ENCODE measurements at places on chromosomes 2 and 18.

DNA sequence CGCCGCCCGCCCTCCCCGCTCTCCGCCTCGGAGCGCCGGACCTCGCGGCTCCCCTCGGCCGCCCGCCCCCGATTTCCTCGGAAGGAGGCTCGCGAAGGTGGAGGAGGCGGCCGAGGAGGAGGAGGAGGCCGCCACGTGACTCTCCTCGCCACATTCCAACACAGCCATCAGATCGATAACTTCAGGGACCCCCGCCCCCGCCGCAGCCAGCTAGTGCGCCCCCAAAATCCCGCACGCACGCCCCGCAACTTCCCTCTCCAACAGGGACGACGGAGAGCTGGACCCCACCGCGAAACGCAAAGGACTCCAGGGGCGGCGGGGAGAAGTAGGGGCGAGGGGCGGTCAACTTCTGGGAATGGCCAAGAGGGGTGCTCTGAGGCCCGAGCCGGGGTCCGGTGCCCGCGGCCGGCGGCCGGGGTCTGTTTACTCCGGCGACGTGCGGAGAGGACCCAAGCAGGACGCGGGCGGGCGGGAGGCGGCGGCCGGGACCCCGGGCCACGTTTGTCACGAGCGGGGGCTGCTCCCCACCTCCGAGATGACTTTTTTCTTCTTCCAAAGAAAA lies 2.0 kb downstream of the ZNF521 start:
- no peak for DNase-seq

- DNase-seq: no peak
These were observed 2.6 kb downstream of the ANKRD44 start for GRCh38 chr2:197307933-197308521.

GRCh38 chr2:228615496-228615895 lies 434.0 kb upstream of the SPHKAP start:
- no peak for DNase-seq

DNA sequence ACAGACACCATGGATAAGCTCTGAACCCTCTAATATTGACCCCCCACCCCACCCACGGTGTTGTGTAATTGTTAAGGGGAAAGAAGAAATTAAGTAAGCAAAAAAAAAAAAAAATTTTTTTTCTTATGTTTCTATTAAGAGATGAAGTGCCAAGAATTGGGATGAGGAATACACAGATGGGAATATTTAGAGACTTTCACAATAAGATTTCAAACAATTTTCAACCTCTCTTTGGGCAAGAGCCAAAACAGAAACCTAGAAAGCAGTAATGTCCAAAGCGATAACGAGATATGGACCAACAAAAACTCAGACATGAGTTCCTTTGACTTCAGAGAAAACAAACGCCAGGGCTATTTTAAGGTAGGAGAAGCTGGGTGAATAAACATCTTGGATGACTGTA lies 14.4 kb downstream of the PIEZO2 start:
- DNase-seq: no peak

- no peak for DNase-seq
These were observed 176.2 kb downstream of the RDH14 start for GRCh38 chr2:18384242-18384641.

DNA sequence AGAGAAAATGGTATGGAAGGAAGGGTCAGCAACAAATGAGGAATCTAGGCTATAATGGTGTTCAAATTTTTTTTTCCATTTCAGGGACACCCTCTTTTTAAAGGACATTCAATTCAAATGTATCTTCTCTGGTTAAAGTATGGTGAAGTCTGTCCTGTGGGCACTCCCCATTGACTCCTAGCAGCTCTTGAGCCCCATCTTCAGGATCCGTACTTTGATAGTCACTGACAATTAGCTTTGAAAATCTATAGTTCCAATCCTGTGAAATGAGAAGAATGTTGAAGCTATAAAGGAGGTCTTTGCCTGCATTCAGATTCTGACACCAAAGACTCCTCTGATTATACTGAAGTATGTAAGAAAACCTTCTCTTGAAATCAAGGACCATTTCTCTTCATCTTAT lies 43.3 kb downstream of the KCNH7 start:
- no peak for DNase-seq

- DNase-seq: no peak
These were observed 66.7 kb downstream of the DNMT3A start for GRCh38 chr2:25274868-25275574.

- no peak for DNase-seq
These were observed 104.2 kb downstream of the SH3BP4 start for GRCh38 chr2:235055891-235056516.

DNA sequence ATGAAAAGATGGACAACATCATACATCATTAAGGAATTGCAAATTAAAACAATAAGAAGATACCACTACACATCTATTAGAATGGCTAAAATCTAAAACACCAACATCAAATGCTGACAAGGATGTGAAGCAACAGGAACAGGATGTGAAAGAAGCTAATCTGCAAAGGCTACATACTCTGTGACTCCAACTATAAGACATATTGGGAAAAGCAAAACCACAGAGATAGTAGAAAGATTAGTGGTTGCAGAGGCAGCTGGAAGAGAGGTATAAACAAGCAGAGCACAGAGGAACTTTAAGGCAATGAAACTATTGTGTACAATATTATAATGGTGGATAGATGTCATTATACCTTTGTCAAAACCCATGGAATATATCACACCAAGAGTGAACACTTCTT lies 393.7 kb upstream of the RAB6C start:
- no peak for DNase-seq

GRCh38 chr18:48337053-48337452 lies 72.1 kb downstream of the ZBTB7C start:
- no peak for DNase-seq

- no peak for DNase-seq
These were observed 694 bp upstream of the HPCAL1 start for GRCh38 chr2:10301941-10302478.

- no peak for DNase-seq
These were observed 67.0 kb upstream of the ITGB6 start for GRCh38 chr2:160267022-160267421.

DNA sequence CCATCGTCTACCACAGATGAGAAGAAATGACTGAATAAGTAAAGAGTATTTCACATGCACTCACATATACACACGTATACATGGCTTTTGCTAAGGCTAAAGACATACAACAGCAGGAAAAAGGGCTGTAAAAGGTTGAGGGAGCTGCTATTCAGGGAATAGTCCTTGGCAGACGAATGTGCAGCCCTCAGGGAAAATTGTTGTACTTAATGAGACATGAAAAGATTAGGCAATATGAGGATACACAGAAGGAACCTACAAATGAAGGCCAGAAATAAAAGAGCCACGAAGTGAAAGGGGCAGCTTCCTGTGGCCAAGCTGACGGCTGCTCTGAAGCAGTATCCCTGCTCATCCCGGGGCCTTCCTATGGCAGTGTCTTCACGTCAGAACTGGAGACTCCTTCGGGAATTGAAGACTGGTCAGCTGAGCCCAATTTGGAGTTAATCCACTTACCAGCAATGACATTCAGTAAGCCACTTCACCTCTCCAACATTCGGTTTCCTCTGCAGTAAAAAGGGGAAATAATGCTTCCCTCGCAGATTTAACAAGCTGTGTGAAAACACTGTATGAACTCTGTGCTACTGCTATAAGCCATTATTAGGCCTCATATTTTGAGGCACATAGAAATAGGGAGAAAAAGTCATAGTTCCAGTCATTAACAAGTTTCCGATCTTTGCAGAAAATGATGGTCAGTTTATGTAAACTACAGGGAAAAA lies 221.8 kb downstream of the STK39 start:
- DNase-seq: no peak

DNA sequence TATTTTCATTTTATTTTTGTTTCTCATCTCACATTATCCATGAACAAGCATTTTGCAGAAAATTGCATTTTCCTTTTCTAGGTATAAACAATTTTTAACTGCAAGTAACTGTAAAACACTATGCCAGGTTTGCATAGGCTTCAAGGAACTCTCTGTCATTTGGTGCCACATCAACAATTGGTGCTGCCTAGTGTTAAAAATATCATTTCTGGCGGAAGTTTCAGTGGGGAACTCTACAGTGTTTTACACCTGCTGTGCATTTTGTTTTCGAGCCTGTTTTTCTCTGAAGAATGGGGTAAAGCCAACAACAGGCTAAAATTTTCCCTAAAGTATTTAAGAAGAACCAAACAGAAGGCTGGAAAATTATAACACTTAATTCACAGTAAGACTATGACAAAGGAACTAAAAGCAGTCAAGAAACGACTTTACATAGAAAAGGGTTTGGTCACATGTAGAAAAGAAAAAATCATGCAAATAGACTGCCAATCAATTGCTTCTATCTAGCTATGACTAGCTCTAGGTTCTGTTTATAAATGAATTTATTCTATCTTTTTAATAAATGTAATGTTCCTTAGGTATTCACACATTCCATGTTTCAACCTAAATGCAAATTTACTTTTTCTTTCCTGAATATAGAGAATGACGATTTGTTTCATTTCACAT lies 21.4 kb upstream of the FRZB start:
- DNase-seq: no peak

DNA sequence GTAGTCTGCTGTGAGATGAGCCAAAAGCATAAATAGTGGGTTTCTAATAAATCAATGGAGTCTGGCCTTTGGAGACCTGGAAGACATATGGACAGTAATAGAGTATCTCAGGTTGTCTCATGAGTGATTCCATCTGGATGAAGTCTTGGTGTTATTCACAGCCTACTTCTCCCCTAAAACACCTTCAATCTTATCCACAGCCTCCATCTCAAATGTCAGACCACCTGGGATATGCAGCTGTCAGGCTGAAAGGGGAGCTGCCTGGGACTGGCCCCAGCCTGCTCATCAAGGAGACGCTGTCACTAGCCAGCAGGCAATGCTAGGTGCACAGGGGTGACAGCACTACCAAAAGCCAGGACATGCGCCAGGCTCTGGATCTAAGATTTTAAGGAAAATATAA lies 684.0 kb upstream of the ZEB2 start:
- no peak for DNase-seq

DNA sequence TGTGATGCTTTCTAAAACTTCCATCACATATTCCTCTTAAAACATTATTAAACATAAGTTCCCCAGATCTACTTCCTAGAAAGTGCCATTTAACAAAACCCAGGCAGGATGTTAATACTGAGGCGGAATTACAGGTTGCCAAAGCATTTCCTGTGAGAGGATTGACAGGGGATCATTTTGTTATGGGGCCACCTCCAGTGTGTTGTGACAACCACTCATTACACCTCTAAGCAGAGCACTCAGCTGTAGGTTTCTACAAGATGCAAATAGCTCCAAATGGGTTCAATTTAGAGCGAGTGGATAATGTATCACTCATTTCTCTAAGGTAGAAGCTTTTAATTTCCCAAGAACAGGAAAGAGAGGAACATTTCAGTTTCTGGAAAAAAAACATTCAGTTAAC lies 1429.5 kb upstream of the ACVR2A start:
- DNase-seq: no peak

- DNase-seq: no peak
These were observed 64.8 kb downstream of the ST3GAL5 start for GRCh38 chr2:85823951-85824350.

DNA sequence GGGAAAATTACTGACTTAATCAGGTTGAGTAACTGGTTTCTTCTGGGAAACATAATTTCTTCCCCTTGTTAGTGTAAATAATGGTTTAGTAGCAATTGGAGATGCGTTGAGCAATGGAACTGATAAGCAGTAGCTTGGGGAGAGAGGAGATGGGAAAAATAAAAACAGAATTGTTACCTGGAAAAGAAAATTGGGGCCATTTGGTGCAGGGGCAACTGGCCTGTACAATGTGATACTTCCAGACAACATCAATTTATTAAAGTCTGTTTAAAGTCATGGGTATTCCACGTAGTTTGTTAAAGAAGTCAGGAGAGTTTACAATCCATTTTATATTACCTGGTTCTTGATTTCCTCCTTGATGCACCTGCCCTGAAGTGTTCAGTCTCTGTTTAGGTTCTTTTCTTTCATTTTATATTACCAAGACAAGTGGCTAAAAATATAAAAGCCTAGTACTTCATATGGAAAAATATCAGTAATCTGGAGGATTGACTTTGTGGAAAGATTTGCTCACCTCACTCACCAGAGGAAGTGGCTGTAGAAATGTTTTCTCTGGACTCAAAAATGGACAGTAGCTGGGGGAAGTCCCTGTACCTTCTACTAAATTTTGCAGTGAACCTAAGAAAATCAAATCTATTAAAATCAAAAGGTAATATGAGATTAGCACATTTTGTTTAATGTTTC lies 161.0 kb downstream of the DDX1 start:
- DNase-seq: no peak

DNA sequence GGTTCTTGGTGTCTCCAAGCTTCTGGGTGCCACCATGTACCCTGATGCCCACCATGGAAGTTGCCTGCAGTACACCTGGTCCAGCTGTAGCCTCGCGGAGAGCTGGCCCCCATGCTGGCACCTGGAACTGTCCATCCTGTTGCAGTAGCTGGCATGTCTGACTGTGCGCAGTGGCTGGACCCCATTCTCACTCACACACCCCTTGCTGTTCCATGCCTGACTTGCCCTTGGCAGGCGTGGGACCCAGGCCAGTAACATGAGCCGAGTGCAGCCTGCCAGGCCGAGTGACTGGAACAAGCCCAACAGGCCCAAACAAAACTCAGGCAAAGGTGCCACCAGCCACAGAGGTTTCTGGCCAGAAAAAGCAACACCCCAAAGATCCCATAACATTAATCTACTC lies 73.8 kb downstream of the NEURL3 start:
- no peak for DNase-seq

GRCh38 chr2:211259831-211260476 lies 703.6 kb downstream of the CPS1 start:
- no peak for DNase-seq

- no peak for DNase-seq
These were observed 78.2 kb upstream of the GCFC2 start for GRCh38 chr2:75788902-75789301.

GRCh38 chr18:59279722-59280121 lies 6.5 kb upstream of the RAX start:
- no peak for DNase-seq

- no peak for DNase-seq
These were observed 3.6 kb upstream of the PRSS56 start for GRCh38 chr2:232516551-232516950.

DNA sequence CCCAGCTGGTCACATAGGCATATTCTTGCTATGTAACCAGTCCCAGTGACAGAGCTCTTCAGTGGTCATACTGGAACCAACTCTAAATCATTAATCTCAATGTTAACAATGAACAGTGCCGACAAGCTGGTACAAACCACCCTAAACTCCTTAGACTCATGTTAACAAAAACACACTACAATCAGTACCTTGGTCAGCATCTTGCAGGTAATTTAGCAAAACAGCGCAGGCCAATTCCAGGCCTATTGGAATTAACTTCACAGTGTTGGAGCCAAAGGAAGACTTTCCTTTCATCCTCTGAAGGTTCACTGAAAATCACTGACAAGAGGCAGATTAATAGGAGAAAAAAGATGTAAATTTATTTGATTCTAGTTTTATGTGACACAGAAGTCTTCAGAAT lies 396.4 kb downstream of the PIK3C3 start:
- DNase-seq: no peak
